ENCODE measurements at places on chromosomes 16 and 17.

DNA sequence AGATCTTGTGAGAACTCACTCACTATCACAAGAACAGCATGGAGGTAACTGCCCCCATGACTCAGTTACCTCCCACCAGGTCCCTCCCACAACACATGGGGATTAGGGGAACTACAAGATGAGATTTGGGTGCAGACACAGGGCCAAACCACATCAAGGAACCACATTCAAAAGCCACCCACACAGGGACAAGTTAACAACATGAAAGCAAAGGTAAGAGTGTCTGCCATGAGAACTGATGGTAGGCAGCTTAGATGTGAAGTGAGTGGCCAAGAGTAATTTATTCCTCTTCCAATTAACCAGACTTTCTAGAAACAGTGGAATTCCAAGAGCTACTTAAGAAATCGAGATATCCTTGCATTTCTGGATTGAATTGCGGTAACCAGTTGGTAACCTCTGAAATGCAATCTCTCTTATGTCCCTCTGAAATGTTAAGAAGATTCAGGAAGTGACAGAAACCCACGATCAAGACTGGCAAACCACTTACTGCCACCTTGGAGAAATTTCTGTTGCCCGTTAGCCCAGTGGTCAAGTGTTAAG is 167.4 kb upstream of the CACNG5 start:
- peak; percentile 58 for DNase-seq

- no peak for DNase-seq
These were observed 11.2 kb upstream of the SMTNL2 start for GRCh38 chr17:4573115-4573514.

DNA sequence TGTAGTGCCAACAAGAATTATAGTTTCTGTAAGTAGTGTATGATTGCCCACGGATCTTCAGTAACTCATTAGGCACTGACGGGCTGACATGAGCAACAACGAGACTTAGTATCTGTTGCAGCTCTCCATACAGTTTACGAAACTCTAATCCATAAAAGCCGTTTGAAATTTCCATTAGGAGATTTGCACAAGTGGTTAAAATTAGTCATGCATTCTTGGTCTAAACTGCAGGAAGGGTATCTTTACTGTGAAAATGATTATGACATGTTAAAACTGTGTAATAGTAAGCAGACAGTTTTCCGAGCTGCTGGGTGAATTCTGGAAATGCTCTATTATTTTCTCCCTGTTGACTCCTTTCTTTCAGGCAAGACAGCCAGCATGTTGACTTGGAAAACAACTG is 605.0 kb downstream of the WWOX start:
- DNase-seq = no peak

- DNase-seq = no peak
These were observed 35.0 kb downstream of the ITGB3 start for GRCh38 chr17:47288531-47289116.

DNA sequence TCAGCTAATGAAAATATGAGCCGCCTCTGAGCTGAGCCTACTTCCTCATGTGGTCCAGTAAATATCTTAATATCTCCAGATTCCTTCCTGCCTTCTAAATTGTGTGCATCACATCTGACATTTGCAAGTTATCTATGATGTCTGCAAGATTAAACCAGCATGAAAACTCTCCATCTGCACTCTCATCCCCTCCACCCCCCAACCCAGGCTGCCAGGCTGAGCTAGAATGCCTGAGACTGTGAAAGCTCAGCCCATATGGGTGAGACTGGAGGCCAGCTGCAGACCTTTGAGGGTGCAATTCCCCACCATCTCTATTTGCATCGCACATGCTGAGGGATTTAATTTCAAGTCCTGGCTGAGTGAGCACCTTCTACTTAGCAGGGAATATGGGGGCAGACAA is 82.8 kb downstream of the ASIC2 start:
- no peak for DNase-seq

DNA sequence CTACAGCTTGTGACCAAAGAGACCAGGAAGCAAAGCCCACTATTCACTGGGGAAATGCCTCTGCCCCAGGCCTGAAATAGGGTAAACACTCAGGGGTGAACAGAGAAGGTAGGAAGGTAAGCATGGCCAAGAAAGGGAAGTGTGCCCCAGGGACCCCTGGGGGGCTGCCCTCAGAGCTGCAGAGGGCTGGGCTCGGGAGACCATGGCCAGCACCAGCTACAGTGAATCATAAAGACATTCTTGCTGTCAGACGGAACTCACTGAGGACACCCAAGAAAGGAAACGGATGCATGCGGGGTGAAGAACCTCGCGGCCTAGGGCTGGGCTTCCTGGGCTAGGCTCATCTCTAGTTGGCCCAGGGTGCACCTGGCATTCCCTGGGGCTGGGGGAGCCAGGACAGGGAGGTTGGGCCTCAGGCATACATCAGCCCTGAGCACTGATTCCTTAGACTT is 9.6 kb downstream of the HIC1 start:
- no peak for DNase-seq

- no peak for DNase-seq
These were observed 6.2 kb downstream of the C1QL1 start for GRCh38 chr17:44961921-44962350.

DNA sequence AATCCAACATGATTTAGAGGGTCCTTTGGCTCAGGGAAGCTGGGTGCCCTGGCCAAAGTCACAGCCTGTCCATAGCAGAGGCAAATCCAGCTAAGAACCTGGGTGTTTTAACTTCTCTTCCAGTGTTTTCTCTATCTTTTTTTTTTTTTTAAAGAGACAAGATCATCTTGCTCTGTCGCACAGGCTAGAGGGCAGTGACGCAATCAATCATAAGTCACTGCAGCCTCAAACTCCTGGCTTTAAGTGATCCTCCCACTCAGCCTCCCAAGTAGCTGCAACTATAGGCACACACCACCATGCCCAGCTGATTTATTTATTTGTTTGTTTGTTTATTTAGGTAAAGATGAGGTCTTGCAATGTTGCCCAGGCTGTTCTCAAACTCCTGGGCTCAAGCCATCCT is 14.8 kb upstream of the GRIN2A start:
- no peak for DNase-seq

DNA sequence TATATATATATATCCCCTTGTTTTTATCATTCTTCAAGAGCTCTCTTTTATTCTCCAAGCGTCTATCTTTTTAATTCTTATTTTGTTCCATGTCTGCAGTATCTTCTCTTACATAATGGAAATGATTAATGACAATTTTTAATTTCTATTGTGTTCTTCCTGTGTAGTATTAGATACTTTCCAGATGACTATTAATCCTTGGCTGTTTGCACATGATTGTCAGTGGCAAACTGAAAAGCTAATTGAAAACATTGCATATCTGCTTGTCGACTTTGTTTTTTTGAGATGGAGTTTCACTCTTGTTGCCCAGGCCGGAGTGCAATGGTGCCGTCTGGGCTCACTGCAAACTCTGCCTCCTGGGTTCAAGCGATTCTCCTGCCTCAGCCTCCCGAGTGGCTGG is 124.7 kb downstream of the BCAS3 start:
- DNase-seq = no peak

GRCh38 chr16:90002759-90003158 is 16.5 kb downstream of the DBNDD1 start:
- DNase-seq = no peak

- DNase-seq = no peak
These were observed 5.5 kb downstream of the OR1F1 start for GRCh38 chr16:3193221-3194212.

GRCh38 chr16:71916397-71916920 is 21.1 kb downstream of the IST1 start:
- no peak for DNase-seq

- DNase-seq = no peak
These were observed 24.2 kb upstream of the TMC5 start for GRCh38 chr16:19393226-19394111.

Measured in stimulated activated CD4-positive, alpha-beta T cell treated with anti-CD3 and anti-CD28 coated beads, Interleukin-15, amount 100 ng/mL, for 48 hours (primary cell).